IMR-90 (cell line): ENCODE measurements at places on chromosomes 1 and 21.

- no peak for DNase-seq
These were observed 15.5 kb upstream of the PADI4 start for GRCh38 chr1:17292299-17293160.

GRCh38 chr1:222644636-222644980, 26.7 kb downstream of the MIA3 start:
- no peak for DNase-seq

DNA sequence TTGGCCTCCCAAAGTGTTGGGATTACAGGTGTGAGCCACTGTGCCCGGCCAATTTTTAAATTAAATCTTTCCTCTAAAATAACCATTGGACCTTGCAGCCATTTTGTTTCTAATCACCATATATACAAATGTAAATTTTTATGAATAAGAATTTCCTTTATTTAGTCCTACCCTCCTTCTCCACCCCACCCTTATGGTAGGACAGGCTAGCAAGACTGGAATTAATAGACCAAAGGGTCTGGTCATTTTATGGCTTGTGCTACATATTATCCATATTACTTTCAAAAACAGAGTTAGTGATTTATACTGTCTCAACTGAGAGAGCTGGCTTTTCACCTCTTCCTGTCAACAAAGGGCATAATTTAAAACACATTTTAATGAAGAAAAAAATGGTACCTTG, 26.5 kb downstream of the L1TD1 start:
- DNase-seq = no peak

- peak; percentile 97 for DNase-seq
These were observed 30.0 kb upstream of the S100A7 start for GRCh38 chr1:153490272-153491051.
